ENCODE measurements at places on chromosomes 7 and 10.

- DNase-seq: no peak
Observed at GRCh38 chr7:104800307-104800706, 213.7 kb upstream of the KMT2E start.

DNA sequence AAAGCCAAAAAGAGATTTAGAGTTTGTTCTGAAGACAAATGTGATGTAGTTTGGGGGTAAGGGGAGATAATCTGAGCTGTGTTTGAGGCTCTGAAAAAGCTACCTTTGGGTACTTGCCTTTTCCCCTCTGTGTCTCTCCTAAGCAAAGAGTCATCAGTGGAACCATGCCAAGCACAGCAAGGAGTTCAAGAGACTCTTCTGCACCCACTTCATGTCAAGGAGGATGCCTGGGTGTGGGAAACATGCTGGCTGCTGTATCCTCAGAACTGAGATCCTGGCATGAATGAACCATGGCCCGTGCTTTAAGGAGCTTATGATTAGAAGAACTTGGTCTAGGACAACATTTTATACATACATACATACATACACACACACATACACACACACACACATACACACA lies 142.9 kb downstream of the NOC3L start:
- no peak for DNase-seq

DNA sequence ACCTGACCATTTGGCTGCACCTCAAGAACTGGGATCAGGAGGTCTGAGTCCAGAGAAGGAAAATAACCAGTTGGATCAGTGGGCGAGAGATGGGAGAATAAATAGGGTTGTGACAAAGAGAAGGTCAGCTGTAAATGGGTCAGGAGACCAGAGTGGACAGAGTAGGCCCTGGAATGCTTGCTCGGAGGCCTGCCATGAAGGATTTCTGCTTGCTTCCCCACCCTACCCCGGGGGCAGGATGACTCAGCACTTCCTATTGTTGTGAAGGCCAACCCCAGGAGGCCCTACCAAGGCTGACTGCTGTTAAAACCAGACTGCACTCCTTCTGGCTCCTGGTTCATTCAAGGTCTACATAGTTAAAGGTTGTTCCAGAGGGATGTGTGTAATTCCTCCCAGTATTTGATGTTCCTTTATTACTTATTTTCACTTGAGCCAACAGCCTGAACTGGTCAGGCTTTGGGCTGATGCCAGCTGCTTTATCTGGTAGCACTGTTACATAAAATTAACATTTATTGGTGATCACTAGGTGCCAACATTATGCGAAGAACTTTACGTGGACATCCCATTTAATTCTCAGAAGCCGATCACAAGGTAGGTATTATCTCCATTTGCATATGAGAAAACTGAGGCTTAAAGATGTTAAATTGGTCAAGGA lies 27.3 kb upstream of the IFRD1 start:
- peak; percentile 38 for DNase-seq

DNA sequence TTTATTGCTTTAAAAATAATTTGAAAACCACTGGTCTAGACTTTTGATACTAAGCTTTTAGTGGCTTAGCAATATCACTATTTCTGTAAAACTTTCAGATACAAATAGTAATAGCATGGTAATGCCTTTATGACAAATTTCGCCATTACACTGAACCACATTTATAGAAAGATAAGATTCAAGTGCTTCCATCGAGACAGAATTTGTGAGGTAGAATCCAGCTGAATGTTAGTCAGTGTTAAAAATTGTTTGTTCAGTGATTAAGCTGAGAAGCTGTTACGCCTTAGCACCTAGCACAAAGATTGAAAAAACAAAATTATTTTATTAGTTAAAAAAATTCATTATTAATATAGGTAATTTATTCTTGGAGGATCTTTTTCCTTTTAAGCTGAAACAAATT lies 36.5 kb downstream of the GNAT3 start:
- no peak for DNase-seq

- peak; percentile 5 for DNase-seq
Observed at GRCh38 chr10:60989400-60989876, 45.5 kb upstream of the RHOBTB1 start.

- no peak for DNase-seq
Observed at GRCh38 chr7:144454256-144455039, 51.0 kb upstream of the NOBOX start.

DNA sequence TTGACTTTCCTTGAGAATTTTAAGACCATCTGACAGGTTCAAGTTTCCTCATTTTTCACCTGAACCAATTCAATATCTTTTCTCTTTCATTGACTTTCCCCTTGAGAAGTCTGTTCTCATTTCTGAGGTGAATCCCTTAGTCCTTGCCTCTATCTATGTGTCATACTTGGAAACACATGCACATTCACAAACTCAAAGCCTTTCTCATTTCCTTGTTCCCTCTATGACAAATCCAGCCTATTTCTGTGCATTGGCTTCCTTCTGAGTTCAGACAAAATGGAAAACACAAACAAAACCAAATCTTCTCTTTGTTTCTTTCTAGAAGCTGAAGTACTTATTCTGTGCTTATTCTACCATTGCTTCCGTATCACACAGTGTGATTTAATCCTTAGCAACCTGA lies 13.8 kb downstream of the PTTG1IP2 start:
- no peak for DNase-seq

- no peak for DNase-seq
Observed at GRCh38 chr7:26490640-26491624, 199.3 kb downstream of the SNX10 start.

- no peak for DNase-seq
Observed at GRCh38 chr10:96369890-96370583, 11.2 kb upstream of the OPALIN start.

- DNase-seq: no peak
Observed at GRCh38 chr10:25615926-25616325, 318.1 kb upstream of the MYO3A start.

GRCh38 chr7:130037703-130038102 lies 13.5 kb downstream of the ZC3HC1 start:
- DNase-seq: no peak

- DNase-seq: no peak
Observed at GRCh38 chr7:45892407-45893035, 4.2 kb downstream of the IGFBP1 start.

DNA sequence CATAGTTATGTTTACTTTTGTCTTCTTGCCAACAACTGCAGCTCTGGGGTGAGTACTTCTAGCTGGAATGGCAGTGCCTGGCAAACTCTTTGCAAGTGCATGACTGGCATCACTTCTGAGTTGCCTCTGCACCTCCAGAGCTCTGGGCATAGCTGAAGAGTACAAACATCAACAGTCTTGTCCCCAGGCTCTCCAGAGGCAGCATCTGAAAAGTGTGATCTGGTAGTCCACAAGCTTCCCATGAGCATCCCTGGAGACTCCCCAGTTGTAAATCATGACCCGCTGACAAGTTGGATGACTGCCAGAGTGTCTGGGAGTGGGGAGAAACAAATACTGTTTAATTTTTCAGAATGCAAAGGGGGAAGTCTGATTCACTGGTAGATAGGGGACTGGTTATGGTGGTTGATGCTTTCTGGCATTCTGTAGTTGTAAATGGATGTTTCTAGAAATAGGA lies 138.9 kb upstream of the CDK13 start:
- no peak for DNase-seq

DNA sequence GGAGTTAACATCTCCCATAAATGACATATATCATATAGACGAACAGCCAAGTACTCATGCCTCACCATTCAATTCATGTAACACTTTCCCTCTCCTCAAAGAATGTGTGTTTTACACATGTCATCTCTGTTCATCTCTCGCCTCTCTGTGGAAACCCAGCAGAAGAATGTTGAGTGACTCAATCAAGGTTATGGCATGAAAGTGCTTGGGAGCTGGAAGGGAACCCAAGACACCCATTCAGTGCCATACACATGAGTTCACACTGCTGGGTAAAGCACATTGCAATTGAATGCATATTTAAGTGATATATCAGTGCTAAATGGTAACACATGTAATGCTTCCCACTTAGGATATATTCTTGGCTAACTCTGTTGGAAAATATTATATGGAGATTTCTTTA lies 322.9 kb downstream of the PTEN start:
- DNase-seq: no peak

DNA sequence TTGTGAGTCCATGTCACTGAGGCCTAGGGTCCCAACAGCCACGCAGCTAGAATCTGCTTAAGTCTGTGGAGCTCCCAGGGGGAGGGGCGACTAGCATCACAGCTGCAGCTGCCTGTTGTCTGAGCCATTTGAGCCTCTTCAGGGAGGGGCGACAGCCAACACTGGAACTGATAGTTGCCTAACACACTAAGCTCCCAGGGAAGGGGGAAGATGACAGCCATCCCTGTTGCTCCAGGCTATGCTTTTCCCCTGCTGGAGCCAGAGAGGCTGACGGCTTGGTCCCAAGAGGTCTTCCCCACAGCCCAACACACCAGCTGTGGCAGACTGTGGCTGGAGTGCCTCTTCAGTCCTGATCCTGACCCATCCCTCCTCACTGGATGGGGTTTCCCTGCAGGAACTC lies 817.5 kb downstream of the NXPH1 start:
- DNase-seq: no peak

DNA sequence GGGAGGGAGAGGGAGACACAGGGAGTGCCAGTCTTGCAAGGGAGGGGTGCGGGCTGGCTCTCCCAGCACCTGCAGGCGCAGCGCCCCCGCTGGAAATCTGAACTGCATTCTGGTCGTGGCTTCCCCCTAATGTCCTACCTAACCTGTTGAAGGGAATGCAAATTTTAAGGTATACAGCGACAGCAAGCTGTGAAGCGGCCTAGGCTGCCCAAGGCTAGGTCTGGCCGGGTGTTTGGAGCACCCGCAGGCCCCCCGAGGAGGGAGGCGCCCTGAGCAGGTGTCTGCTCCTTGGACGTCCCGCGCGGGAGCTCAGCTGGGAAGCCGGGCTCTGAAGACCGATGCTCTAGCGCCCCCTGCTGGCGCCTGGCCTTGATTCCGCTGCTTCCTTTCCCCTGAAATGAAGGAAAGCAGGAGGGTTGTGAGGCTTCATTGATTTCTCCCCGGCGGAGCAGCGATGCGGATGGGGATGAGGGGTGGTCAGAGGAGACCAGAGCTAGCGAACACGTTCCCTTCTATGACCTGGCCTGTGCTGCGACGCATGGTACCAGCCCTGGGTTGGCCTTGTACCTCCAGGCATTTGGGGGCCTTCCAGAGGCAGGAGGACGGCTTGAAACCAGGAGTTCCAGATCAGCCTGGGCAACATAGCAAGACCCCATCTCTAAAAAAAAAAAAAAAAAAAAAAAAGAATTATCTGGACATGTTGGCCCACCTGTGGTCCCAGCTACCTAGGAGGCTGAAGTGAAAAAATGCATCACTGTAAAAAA lies 601.3 kb downstream of the GALNT17 start:
- peak; percentile 78 for DNase-seq

GRCh38 chr7:33939121-33939520 lies 33.8 kb downstream of the BMPER start:
- no peak for DNase-seq

- DNase-seq: no peak
Observed at GRCh38 chr7:98884416-98884815, 6.1 kb downstream of the TRRAP start.

DNA sequence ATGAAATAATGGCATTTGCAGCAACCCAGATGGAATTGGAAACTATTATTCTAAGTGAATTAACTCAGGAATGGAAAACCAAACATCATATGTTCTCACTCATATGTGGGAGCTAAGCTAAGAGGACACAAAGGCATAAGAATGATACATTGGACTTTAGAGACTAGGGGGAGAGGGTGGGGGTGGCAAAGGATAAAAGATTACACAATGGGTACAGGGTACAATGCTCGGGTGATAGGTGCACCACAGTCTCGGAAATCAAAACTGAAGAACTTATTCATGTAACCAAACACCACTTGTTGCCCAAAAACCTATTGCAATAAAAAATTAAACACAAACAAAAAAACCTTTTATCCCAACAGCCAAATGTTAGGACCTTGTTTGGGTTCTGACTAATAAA lies 17.8 kb downstream of the AGMO start:
- DNase-seq: no peak

GRCh38 chr10:122052701-122053100 lies 63.7 kb downstream of the TACC2 start:
- no peak for DNase-seq

GRCh38 chr7:18408461-18408860 lies 87.1 kb upstream of the HDAC9 start:
- DNase-seq: no peak

DNA sequence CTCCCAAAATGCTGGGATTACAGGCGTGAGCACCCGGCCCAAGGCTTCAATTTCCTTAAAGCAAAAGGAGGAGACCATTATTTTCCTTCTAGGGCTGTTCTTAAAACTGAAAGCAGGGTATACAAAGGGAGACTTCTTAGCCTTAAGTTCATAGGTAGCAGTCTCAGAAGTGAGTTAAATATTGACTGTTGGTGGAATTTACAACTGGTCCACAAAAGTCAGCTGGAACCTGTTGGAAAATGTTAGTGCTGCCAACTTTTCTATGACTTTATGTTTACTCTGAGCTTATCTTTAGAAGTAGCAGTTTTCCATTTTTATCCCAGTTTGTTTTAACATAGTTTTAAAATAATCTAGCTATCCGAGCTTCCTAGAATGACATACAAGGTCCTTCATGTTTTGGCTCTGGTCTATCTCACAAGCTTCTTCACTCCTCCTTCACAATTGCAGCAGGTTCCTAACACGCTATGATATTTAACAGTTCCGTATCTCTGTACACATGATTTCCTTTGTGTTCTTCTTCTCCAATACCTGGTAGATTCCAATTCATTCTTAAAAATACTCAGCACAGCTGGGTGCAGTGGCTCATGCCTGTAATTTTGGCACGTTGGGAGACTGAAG lies 3.3 kb downstream of the SLC26A3 start:
- no peak for DNase-seq

DNA sequence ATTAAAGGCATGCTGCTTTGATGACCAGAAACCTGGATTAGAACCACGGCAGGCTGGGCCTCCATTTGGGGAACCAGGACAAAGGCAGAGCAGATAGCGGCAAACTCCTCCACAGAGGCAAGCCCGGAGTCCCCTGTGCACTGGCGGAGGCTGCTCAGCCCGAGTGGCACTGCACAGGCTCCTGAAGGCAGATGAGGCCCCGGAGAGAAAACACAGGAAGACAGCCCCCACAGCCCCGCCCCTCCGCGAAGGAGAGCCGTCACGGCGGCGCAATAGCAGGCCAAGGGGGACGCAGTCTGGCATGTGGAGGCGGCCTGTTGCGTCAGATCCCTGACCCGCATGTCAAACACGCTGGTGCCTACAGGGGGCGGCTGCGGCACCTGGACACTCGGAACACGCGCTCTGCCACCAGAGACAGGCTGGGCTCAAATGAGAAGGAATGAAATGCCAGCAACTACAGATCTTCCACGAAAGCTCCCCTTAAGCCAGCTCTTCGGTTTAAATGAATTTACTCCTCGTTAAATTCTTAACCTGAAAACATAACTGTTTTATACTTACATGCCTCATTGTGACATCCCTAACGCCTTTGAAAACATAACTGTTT lies 128.5 kb downstream of the MAD1L1 start:
- DNase-seq: peak; percentile 88

Measured in activated naive CD8-positive, alpha-beta T cell treated with anti-CD3 and anti-CD28 coated beads, Interleukin-2, amount 50 U/mL, for 24 hours (primary cell).